ENCODE measurements at places on chromosomes 4 and X.

DNA sequence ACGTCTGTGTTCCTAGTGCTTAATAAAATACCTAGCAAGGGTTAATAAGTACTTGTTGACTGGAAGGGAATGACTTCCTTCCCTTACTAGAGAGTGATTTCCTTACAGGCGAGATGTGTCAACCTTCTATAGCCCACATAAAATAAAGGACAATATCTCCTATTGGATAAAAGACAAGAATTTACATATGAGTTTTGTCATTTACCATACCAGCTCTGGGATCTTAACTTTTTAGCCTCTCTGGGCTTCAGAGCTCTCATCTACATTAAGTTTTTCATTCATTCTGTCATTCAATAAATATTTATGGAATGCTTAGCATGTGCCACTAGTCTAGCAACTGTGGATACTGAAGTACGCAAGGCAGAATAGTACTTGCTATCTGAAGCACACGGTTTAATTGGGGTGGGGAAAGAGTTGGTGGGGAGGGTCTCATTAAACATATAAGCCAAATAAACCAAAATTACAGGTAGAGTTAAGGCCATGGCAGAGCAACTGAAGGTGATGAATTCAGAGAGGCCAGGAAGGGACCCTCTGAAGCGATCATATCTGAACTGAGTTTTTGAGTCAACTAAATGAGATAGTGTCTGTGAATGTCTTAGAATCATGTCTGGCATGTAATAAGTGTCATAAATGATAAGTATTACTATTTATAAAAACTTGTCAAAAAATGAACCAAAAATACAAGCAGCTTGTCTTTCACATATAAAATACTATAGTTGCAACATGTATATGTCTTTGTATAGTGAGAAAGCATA is 91.6 kb upstream of the BMP2K start:
- DNase-seq, result no peak

GRCh38 chrX:151702026-151702714 is 6.9 kb downstream of the PRRG3 start:
- no peak for DNase-seq

- DNase-seq, result no peak
Observed at GRCh38 chrX:8760021-8760420, 28.1 kb upstream of the ANOS1 start.

DNA sequence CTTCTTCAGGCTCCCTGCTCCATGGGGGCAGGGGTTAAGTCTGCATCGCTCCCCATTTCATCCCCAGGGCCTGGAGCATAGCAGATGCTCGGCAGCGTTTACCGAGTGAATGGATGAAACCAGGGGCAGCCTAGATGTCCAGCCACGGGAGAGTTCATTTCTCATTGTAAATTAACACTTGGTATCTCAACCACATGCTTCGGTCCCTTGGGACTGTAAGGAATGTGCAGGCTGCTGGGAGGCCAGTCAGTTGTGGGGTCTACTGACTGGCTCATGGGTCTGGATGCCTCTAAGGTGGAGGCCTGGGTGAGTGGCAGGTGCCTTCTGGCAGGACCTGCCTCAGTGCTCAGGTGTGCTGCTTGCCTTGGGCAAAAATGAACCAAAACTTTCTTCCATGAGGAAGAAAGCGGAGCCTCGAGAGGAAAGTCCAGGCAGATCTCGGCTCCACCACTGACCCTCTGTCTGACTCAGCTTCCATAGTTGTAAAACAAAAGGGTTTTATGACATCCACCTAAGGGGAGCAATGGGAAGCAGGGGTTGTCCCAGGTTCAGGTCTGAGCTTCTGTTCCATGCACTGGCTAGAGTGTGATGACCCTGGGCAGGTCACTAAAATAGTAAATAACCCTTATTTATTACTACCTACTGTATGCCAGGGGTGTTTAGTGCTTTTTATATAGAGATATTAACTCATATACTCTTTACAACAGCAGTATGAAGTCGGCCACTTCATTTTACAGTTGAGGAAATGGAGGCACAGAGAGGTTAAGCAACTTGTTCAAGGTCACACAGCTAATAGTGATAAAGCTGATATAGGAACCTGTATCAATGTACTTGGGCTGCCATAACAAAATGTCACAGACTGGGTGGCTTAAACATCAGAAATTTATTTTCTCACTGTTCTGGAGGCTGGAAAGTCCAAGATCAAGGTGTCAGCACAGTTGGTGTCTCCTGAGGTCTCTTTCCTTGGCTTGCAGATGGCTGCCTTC is 144.3 kb upstream of the STX18 start:
- DNase-seq, result no peak

DNA sequence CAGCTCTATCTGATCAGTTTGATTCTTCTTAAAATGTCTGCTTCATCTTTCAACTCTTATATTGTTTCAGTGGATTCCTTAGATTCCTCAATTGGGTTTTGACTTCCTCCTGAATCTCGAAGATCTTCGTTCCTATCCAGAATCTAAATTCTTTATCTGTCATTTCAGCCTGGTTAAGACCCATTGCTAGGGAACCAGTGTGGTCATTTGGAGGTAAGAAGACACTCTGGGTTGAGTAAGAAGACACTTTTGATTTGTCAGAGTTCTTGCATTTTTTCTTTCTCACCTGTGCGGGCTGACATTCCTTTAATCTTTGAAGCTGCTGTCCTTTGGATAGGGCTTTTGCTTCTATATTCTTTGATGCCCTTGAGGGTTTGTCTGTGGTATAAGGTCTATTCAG is 291.9 kb downstream of the SLC7A11 start:
- DNase-seq, result no peak

- DNase-seq, result no peak
Observed at GRCh38 chr4:160819791-160820190, 1344.0 kb downstream of the FSTL5 start.

DNA sequence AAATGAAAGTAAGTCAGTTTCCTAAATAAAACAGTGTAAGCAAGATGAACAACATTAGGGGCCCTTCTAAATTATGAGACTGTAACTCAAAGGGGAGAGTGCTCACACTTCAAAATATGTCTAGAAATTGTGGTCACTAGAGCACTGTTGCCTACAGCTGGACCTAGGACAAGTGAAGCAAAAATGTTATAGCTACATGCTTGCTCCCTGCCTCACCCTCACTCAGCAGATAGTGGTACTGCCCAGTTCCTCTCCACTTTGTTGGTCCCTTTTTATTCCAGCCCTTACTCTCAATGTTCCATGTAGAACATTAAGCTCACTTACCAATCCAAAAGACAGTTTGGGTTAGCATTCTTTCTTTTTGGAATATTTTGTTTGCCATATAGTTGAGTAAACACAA is 147.3 kb downstream of the GRIA3 start:
- DNase-seq, result no peak

- no peak for DNase-seq
Observed at GRCh38 chr4:82885410-82885809, 5.5 kb downstream of the SEC31A start.

- DNase-seq, result peak; percentile 54
Observed at GRCh38 chrX:2707334-2707760, 16.3 kb downstream of the CD99 start.

DNA sequence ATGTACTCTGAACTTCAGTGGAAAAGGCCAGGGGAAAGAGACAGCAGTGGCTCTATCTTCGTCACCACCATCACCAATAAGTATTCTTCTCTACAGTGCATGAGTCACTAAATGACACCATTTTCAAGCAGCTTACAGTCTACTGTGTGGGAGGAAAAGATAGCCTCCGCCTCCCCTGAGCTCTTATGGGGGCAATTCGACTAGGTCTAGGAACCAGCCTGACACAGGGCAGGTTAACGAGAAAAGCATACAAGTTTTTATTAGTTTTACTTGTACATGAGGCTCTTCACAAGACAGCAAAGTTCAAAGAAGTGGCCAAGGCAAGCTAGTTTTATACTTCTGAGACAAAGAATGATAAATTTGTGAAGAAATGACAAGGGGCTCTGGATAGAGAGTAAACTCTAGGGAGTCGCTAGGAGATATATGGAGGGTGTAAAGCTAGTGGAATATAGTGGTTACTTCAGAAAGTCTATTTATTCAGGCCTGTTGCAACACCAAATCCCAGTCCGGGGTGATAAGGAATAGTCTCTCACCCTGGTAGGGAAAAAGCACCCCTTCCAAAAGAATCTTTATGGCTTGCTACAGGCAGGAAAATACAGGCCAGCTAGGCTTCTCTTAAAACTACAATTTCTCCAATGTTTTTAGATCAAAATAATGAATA is 49.7 kb downstream of the SCD5 start:
- DNase-seq, result no peak

DNA sequence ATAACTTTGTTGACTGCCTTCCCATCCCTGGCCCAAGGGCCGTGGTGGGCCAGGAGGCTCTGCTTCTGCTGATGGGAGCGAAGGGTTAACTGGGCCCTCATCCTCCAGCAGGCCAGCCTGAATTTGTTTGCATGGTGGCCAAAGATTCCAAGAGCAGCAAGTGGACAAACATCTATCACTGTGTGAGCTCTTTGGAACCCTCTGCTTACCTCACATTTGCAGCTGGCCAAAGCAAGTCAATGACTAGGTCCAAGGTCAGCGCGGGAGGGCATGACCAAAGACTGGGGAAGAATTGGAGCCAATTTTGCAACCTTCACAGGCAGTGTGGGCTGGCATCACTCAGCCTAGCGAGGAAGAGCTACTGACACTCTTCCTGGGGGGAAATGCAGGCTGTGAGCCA is 67.8 kb upstream of the ATP6AP2 start:
- DNase-seq, result no peak

DNA sequence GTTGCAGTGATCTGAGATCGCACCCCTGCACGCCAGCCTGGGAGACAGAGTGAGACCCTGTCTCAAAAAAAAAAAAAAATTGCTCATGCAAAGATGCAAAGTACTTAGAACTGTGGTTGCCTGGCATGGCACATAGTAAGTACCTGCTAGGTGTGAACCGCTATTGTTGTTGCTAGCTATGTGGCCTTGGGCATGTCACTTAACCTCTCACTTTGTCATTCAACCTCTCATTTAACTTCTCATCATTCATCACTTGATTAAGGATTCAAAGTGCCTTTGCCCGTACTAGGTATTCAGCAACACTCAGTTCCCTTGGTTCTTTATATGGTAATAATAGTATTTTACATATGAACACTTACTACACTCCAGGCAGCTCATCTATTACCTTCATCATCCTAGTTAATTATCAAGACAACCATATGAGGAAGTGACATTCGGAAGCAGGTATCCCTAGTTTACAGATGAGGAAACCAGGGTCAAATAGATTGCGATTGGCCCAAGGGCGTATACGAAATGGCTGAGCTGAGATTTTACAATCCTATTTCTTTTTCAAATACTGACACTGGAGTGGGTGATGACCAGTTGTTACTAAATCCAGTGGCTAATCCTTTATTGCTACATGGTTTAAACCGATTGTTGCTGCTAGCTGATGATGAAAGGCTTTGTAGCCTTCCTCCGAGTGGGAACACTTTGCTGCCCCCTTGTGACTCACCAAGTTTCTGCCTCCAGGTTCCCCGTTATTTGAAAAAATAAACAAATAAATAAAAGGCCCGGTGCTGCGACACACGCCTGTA is 28.8 kb upstream of the SOWAHD start:
- peak; percentile 74 for DNase-seq

DNA sequence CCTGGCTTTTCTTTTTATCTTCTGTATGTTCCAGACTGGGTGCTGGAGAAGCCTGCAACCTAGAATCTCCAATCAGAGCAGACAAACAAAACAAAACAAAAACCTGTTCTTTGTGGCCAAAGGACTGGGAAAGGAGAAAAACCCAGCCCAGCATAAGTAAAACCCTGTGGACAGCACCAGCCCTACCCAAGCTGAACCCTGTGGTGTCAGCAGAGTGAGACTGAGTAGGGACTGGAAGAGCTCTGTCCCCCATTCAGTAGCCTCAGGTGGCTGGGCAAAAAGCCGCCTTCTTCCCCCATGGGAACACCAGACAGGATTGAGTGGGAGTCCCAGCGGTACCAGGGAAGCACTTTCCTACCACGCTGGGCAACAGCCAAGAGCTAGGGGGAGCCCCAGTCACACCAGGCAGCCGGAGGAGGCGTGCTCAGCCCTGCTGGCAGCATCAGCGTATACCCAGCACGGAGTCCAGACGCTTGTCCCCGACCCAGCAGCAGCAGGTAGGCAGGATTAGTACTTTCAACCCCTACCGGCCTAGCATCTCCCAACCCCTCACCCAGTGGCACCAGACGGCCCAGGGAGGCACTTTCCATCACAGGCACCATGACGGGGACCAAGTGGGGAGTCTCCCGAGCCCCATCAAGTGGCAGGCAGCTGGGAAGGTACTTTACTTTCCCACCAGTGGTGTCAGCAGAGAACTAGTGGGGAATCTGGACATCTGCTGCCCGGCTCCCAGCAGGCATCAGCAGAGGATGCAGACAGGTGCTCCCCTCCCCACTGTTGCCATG is 8.6 kb upstream of the JADE3 start:
- peak; percentile 50 for DNase-seq

GRCh38 chr4:67922697-67923096 is 38.9 kb upstream of the TMPRSS11D start:
- DNase-seq, result no peak

DNA sequence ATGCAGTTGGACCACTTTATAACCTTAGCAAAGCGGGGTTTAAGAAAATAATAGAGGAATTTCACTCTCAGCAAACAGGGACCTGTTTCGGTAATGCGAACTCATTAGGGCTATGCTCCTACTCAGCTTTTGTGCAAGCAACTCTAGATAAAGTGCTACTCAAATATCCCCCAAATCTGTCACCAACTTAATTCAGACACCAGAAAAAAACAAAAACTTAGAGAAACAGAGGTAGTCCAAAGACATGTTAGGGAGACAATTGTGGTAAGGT is 123.0 kb downstream of the CAMK2D start:
- DNase-seq, result no peak

DNA sequence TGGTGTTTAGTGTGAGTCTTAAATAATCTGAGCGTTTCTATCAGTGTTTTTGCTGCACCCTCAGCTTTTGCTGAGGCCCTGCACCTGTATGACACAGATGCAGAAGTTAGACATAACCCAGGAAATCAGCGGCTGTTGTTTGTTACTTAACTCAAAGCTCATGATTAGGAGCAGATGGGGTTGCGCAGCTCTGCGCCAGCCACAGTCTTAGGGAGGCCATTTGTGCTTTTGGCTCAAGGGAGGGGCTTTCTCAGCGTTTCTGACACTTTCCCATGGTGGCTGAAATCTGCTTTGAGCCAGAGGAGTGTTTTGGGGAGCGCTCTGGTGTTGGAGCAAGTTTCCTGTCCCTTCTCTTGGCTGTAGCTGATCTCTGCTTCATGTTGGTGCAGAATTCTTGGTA is 433.8 kb downstream of the NAF1 start:
- DNase-seq, result no peak

- no peak for DNase-seq
Observed at GRCh38 chr4:2937986-2938385, 25.2 kb downstream of the NOP14 start.

DNA sequence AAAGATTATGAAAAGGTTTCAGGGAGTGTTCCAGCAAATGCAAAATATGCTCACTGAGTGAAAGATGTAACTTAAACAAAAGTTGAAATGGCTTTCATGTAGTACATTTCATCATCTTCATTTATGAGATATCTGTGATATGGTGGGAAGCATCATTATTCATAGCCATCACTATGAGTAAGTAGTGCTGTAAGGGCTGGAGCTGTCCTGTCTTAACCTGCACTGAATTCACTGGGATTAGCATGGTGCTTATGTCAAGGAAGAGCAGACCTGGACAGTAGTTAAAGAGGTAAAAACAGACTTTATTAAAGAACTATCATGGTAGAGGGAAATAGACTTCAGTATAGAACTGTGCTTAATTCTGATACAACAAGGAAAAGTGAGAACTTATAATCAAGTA is 1347.3 kb downstream of the RPA4 start:
- DNase-seq, result no peak

- peak; percentile 71 for DNase-seq
Observed at GRCh38 chr4:9703391-9703790, 78.0 kb upstream of the DRD5 start.

Measured in CD4-positive, alpha-beta T cell treated with Interleukin-4 for 1 hour (primary cell).